ENCODE measurements at places on chromosomes 16 and 17.

DNA sequence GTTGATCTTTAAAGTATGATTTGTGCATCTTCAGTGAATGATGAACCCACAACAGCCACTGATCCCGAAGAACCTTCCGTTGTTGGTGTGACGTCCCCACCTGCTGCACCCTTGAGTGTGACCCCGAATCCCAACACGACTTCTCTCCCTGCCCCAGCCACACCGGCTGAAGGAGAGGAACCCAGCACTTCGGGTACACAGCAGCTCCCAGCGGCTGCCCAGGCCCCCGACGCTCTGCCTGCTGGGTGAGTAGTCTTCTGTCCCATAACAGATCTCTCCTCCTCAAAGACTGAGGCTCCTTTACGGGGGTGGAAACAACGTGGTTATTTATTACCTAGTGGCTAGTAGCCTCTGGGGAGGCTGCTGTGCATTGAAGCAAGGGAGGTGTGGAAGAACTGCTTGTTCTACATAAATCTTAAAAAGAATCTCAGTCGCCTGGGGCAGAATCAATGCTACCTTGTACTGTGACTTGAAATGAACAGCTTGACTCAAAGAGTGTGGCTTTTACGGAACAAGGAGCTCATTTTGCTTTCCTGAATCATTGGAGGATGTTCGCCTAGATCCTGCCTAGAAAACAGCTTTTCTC lies 63.0 kb upstream of the CLEC18A start:
- DNase-seq: no peak

- no peak for DNase-seq
Measured at GRCh38 chr17:61503961-61504360, 51.7 kb downstream of the TBX4 start.

DNA sequence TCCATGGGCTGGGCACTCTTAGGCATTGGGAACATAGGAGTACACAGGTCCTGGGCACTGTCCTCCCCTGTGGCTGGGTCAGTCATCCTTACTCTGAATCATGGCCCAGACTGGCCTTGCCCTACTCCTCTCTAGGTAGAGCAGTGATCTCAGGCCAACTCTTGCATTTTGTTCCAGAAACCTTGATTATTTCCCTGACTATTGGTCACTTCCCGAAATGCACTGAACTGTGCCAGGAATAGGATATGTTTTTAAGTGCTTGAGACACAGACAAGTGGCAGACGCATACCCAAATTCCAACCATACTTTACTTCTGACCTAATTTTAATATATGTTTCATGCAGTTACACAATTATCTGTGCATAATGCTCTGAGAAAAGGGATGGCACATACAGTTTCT lies 10.3 kb downstream of the KRABD2 start:
- DNase-seq: no peak

GRCh38 chr17:18226284-18226945 lies 980 bp downstream of the LLGL1 start:
- DNase-seq: no peak

DNA sequence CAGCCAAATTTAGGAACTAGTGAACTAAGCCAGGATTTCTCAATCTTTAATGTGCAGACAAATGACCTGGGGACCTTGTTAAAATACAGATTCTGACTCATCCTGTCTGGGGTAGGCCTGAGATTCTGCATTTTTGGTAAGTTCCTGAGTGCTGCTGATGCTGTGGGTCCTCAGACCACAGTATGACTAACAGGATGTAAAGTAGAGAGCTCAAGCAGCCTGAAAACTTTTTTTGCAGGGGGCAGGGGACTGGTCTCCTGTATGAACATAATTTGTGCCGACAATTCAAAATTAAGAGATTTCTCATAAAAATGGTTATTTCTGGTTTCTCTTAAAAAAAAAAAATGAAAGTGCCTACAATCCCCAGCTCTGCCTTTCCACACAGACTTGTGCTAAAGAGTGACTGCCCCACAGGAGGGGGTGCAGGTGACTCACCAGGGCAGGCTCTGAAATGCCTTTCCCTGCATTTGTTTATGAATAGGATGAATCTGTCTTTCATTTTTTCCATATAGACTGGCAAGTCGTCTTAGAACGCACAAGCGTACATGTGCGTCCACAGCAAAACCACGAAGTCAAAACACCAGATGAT lies 271.5 kb downstream of the PHKB start:
- no peak for DNase-seq

- DNase-seq: no peak
Measured at GRCh38 chr17:3002538-3003295, 60.7 kb downstream of the OR1D5 start.

DNA sequence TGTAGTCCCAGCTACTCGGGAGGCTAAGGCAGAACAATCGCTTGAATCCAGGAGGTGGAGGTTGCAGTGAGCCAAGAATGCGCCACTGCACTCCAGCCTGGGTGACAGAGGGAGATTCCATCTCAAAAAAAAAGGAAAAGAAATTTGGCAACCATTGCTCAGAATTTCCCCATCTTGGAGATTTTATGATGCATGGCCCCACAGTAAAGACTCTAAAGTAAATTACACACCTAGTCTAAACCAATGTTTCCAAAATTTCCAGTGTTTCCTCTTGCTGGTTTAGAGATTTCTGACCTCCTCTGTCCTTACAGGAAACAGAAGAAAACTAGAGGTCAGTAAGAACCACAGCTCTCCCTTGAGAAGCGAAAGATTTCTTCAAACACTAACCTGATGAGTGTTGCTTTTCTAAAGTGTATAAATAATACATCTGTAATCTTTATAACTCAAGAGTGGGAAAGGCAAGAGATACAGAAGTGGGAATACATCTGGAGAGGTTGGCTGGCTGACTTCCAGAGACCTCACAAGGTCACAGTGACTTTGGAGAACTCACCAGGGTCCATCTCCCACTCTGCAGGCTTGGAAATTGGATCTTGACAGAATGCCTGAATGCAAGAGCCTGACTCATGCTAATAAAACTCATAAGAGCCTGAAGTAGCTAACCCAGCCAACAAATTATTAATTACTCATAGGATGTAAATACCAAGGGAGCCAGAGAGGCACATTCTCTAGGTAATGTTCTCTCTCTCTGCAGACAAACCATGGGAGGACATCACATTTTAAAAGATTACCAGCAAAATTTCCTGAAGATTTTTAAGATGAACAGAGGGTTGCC lies 8.8 kb downstream of the ADAT1 start:
- no peak for DNase-seq

DNA sequence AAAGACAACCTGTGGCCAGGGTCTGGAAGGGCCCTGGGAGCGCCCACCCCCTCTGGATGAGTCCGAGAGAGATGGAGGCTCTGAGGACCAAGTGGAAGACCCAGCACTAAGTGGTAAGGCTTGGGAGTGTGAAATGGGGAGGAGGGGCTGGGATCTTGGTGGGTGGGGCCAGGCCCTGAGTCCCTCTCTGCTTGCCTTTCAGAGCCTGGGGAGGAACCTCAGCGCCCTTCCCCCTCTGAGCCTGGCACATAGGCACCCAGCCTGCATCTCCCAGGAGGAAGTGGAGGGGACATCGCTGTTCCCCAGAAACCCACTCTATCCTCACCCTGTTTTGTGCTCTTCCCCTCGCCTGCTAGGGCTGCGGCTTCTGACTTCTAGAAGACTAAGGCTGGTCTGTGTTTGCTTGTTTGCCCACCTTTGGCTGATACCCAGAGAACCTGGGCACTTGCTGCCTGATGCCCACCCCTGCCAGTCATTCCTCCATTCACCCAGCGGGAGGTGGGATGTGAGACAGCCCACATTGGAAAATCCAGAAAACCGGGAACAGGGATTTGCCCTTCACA lies 1.2 kb upstream of the STARD3 start:
- DNase-seq: no peak

GRCh38 chr16:71352466-71352865 lies 6.1 kb upstream of the CALB2 start:
- no peak for DNase-seq

GRCh38 chr16:11025120-11025531 lies 80.8 kb downstream of the CLEC16A start:
- DNase-seq: no peak

DNA sequence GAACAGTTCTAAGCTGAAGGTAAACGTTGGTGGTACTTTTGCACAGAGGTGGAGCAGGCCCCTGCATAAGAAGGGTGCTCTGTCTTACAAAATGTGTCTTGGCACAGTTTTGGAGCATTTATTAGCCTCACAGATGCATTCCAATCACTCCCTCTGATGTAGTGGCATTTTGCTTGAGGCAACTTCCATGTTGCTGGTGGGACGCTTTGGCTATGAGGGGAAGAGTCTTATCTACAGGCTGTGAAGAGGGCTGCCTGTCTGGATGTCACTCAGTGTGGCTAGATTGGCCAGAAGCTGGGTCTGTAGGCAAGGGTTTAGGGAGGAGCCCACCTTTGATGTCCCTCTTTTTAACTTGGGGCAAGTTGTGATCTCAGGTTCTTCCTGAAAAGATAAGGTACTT lies 2.6 kb upstream of the RARA start:
- no peak for DNase-seq

DNA sequence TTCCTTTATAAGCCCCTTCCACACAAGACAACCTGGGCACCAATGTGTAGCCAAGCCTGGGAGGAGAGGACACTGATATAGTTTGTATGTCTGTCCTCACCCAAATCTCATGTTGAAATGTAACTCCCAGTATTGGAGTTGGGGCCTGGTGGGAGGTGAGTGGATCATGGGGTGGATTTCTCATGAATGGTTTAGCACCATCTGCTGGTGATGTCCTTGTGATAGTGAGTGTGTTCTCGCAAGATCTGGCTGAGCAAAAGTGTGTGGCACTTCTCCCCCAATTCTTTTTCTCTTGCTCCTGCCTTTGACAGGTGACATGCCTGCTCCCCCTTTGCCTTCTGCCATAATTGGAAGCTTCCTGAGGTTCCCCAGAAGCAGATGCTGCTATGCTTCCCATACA lies 135.8 kb downstream of the USP31 start:
- no peak for DNase-seq

GRCh38 chr17:10316801-10317542 lies 55.8 kb downstream of the MYH13 start:
- DNase-seq: no peak

- DNase-seq: no peak
Measured at GRCh38 chr17:77178563-77178962, 37.8 kb downstream of the SEC14L1 start.

GRCh38 chr17:77507111-77507885 lies 366.5 kb downstream of the SEC14L1 start:
- DNase-seq: no peak

DNA sequence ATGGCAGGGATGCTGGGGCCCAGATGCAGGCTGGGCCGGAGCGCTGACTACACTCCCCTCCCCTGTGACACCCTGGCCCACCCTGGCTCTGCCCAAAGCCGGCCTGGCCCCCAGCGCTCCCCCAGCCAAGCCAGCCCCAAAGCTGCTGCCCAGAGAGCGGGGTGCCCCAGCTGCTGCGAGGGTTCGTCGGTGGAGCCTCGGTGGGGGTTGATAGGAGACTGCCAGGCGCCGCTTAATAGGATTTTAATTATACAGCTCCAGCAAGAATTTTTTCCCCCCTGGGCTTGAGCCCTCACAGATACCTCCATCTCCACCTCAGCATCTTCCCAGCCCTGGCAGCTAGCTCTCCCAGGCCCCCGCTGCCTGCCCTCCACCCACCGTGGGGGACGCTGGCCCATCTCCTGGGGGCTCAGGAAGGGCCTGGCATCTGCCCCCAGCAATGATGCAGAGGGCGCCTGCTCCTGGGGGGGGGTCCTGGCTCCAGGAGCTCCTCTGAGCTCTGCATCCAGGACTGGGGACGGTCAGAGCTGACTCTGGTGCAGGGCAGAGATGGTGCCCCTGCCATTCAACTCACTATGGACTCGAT lies 36.8 kb upstream of the DLX4 start:
- DNase-seq: no peak

GRCh38 chr16:79560923-79561322 lies 39.6 kb downstream of the MAF start:
- no peak for DNase-seq

DNA sequence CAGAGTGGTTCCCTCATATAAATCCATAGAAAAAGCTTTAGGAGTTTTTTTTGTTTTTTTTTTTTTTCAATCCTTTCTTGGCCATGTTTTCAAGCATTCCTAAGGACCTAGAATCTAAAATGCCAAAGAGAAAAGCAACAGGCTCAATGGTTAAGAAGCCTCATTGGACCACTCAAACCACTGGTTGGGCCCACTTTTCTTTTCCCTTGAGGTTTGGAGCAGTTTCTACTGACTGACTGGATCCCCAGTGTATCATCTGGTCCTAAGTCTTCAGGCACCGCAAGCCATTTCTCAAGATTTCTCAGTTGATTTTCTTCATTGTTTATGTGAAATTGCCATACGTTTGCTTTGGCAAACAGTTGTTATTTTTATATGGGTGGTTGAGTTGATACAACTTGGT lies 14.4 kb downstream of the METTL9 start:
- no peak for DNase-seq

DNA sequence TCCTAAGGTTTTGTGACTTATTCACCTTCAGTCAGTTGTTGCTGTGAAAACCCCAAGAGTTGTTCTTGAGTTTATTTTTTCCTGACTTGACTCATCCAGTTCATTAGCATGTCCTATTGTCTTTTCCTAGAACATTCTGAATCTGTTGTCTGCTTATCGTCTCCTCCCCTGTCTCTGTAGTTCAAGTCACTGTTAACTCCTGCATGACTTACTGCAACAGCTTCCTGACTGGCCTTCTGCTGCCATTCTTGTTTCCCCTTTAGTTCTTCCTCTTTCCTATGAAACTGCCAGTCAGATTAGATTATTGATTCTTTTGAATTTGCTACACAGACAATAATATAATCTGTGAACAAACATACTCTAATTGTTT lies 161.5 kb downstream of the FTO start:
- no peak for DNase-seq

- no peak for DNase-seq
Measured at GRCh38 chr16:35628976-35629375, 2169.6 kb downstream of the TP53TG3F start.

DNA sequence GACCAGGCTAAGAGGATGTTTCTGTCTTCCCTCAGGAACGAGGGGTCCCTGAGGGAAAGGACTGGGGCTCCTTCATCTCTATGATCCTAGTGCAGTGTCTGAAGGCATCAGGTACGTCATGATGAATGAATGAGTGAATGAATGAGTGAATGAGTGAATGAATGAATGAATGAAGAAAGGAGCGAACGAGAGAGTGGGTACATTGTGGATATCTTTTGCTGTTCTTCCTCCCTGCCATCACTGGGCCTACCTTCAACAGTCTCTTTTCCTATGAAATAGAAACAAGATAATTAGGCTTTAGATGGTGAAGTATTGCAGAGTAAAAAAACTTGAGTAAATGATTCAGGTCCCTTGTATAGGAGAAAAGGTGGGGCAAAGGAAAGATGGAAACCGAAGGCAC lies 111.3 kb upstream of the CRHR1 start:
- DNase-seq: no peak

- DNase-seq: no peak
Measured at GRCh38 chr16:27083861-27084261, 17.1 kb downstream of the C16orf82 start.

DNA sequence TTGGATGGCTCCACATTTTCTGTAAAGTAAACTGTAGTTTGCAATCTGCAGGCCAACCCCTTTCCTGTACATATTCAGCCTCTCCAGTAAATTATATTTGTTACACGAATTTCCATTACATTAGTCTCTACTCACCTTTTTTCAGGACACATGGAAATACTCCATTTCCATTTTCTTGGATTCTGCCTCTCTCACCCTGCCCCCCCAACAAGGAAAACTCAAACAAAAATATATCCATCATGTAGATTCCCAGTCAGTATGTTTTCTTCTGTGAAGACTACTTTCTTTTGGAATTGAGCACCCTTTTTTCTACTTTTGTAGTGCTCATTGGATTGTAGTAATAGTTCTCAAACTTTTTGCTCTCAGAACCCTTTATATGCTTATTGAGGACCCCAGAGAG lies 2.9 kb downstream of the PPM1D start:
- no peak for DNase-seq

All from stimulated activated CD4-positive, alpha-beta T cell treated with anti-CD3 and anti-CD28 coated beads, Interleukin-12 subunit alpha, Interleukin-12 subunit beta, amount 100 ng/mL, for 4 hours (primary cell).